HT-29 (cell line): ENCODE measurements at places on chromosomes 5 and 9.

DNA sequence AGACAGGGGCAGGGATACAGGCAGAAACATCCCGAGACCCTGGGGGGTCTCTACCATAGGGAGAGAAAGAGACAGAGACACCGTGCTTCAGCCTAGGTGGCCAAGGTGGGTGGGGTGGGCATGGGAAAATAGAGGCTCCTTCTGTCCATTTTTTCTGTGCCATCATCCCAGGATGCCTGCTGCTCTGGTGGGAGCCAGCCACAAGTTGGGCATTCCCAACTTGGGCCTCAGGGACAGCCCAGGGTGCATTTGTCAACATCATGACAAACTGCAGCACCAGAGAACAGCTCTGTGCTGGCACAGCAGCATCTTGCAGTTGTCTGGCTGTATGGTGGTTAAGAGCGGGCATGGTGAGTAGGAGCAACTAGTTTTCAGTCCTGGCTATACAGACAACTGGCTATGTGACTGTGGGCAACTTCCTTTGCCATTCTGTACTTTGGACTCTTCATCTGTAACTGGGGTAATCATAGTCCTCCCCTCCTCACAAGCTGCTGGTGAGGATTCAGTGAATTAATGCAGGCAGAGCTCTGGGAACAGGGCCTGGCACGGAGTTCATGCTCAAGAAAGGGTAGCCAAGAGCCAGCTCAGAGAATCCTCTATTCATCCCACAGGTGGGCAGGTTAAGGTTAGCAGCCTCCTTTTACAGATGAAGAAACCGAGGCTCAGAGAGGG is 100.4 kb downstream of the RGS3 start:
- peak; percentile 38 for DNase-seq

DNA sequence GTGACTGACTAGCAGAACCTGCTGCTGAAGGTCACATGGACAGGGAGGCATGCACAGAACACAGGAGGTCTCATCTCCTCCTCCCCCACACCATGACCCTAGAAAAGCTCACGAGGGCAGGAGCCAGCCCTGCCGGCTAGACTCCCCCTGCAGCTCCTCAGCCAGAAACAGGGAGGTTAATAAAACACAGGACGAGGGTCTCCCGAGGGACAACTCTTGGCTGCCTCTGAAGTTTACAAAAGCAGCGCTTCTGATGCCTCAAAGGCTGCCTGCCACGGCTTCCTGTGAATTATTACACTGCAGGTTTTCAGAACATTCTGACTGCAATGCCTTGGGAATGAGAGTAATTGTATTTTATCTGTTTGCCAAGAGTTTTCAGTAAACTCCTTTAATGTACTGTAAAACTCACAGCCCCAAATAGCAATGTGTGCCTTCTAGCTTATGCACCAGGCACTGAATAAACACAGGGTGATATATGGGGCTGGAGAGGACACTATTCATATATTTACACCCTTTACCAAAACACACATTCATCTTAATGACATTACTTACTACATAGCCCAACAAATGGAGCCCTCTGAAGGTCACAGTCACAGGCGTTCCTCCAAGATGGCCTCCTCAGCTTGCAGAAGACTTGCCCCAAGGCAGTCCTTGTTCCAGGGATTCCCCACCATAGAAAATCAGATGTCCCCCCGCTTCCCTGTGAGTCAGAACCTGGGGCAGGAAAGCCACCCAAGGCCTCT is 83.7 kb downstream of the C5orf15 start:
- DNase-seq = no peak

GRCh38 chr9:123067136-123067535 is 33.7 kb downstream of the GPR21 start:
- DNase-seq = no peak

GRCh38 chr5:16592255-16592654 is 24.5 kb downstream of the RETREG1 start:
- DNase-seq = no peak

- no peak for DNase-seq
These were observed 41.0 kb downstream of the STOM start for GRCh38 chr9:121328876-121329681.

GRCh38 chr9:517993-518392 is 303.3 kb downstream of the DOCK8 start:
- DNase-seq = peak; percentile 62

GRCh38 chr5:168153263-168153875 is 138.1 kb upstream of the WWC1 start:
- no peak for DNase-seq

DNA sequence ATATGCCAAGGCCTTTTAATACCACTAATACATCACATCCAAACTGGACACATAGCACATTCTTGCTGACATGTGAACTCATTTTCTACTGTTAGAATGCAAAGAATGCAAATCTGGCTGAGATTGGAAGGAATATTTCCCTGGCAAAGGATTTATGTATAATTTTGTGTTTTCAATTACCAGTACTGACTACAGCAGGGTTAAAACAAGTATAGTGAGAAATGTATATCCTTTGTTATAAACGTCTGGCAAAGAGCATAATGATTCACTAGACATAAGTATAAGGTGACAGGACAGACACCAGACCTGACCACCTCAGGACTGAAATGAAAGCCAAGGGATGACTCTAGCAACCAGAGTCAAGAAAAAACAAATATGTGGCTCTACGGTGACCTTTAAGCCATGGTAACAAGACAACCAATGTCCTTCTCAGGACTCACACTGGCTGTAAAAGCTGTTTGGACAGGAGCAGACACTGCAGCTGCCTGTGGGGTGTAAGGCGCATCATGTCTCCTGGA is 95.0 kb downstream of the MRPS27 start:
- DNase-seq = no peak

DNA sequence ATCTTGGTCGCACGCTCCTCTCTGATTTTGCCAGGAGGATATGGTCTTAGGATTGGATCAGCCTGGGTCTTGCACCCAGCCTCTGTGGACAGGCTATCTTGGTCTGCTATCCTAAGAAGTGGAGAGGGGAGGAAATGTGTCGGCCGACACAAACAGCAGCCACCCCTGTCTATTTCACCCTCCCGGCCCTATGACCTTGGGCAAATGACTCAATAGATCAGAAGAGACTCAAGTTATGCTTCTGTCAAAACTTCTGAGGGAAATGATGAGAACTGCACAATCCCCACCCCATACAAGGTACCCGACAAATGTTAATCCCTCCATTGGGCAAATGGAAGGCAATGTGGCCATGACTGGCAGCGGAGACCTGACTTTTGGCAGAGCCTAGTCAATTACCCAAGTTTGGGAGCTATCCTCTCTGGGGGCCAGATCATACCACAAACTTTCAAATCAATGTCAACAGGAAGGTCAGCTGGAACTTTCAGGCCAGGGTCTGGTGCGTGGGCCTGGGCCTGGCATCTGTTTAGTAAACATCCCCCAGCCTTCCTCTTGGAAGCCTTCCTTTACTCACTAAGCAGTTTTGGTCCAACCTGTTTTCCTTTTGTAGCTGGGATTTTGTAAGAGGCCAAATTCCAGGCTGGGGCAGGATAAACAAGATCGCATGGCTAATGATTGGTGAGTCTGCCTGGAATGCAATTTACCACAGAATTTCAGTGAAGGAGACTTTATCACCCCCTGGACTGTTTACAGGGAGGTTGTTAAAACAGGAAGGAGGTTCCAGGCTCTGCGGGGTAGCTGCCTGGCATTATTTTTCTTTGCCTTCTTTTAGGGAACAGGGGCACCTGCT is 64.2 kb upstream of the CPEB4 start:
- peak; percentile 90 for DNase-seq

DNA sequence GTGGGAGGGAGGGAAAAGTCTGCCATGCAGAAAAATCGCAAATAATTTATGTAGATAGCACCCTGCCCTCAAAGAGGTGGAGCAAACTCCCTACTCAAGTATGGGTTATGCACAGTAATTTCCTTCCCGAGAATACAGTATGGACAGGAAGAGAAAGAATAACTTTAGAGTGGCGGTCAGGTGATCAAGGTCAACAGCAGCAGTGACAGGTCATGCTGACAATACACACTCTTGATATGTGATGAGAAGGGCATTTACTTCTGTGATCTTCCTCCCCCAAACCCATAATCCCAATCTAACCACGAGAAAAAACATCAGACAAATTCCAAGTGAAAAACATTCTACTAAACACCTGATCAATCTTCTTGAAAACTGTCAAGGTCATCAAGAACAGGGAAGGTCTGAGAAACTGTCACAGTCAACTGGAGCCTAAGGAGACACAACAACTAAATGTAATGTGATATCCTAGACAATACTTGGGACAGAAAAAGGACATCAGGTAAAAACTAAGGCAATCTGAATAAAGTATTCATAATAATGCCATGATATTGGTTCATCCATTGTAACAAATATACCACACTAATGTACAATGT is 11.7 kb downstream of the BICD2 start:
- DNase-seq = no peak

DNA sequence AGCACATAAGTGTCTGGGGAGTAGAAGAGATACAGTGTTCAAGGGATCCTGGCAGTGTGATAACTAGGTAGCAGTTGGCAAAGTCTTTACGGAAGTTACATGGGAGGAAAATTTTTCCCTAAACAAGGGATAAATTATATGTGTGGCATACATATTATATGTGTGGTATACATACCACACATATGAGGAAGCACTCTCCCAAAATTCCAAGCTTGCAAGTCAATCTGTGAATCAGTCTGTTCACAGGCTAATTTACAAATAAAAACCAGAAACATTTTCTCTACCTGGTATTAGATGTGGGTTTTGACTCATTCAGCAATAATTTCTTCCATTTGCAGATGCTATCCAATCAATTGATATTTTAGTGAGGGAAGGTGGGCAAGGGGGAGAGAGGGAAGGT is 110.0 kb downstream of the ISOC1 start:
- DNase-seq = no peak

DNA sequence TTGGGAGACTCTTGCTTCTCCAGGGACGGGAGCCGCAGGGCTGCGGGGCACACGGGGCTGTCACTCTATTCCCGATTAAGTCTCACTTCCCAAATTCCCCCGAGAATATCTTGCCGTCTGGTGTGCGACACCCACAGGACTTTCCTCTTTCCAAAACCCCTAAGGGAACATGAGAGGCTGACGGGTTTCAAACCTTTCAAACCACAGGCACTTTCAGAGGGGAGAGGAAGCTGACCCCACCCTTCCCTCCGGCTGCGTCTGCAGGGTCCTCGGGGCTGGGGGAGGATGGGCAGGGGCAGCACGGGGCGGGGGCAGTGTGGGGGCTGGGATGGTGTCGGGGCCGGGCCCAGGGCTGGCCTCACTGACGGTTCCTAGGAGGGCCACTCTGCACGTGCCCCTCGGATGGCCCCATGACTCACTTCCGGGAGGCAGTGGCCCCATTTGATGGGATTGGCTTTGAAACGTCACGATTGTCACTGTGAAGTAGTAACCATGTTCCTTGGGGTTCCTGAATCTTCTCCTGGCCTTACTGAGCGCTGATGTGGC is 38.2 kb downstream of the SLC9A3 start:
- DNase-seq = no peak

- DNase-seq = peak; percentile 65
These were observed 814 bp downstream of the CCDC125 start for GRCh38 chr5:69331528-69332445.

DNA sequence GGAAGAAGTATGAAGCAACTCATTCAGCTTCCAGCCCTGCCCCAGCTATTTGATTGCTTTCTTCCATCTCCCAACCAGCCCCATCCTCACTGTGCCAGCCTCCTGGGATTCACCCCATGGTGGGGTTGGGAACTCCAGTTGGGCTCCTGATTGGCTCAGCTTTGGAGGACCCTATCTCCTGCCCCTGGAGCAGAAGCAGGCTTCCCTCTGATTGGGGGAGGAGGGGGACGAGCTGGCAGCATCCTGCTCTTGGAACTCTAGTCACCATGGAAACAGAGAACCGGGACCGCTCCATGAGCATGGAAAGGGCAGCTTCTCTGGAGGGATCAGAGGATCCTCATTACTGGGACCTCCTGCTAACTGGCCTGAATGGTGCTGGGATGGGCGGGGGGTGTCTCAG is 2.6 kb downstream of the SLC6A7 start:
- DNase-seq = no peak

DNA sequence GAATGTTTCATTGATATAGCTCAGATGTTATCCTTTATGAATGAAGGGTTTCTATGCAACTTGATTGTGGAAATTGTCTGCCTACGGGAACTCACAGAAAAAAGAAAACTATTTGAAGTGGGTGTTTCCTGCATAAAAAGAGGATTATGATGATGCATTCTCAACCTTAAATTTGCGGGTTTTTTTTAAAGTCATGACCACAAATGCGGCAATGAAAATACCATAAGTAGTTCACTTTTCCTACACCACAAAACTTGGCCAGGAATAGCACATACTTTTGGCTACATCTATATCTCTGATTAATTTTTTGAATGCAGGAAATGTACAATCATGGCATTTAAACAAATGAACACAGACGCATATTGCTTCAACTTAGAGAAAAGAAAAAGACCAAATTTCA is 754.7 kb downstream of the DTWD2 start:
- no peak for DNase-seq

DNA sequence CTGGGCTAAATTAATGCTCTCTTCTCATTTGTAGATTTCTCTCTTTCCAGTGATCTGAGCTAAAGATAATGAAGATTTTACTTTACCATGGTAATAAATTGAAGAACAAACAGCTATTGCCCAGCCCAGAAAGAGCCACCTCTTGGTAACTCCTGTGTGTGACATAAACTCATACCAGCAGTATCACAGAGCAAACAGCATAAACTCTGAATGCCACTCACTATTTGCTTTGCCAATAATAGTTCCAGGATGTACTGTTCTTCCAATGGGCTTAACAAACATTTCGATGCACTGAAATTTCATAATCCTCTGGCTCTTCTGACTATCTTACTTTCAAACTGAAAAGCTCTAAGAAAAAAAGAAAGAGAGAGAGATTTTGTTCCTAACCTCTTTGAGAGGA is 69.8 kb upstream of the RASEF start:
- DNase-seq = peak; percentile 24

DNA sequence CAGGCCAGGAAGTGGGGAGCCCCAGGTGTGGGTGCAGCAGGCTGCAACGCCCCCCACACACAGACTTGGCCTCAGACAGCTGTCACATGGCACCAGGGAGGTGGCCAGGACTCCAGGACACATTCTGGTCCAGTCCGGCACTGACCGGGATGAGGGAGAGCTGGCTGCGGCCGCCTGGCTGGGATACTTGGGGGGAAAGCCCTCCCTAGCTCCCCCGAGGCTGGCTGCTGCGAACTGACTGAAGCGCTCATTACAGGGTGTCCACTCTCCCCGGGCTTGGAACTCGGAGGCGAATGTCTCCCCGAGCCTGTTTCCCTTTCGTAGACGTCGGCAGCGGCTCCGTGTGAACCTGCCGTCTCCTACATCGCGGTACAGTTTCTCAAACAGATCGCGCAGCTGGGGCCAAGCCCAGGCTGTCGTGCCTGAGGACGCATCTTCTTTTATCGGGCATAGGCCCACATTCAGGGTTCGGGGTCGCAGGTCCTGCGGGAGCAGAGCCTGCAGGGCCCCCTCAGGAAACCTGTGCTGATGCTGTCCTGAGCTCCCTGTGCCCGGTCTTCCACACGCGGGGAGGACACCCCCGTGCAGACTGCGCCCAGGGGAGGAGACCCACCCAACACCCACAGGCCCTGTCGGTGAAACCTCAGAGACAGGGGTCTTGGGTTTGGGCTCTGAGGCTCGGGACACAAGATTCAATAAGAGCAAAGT is 19.8 kb downstream of the NACC2 start:
- no peak for DNase-seq

GRCh38 chr5:113384782-113385285 is 50.0 kb downstream of the TSSK1B start:
- no peak for DNase-seq
